WTC11 (cell line): ENCODE measurements at places on chromosomes 7 and 10.

- no peak for DNase-seq
These were observed 186.7 kb downstream of the PCLO start for GRCh38 chr7:82975811-82976468.

DNA sequence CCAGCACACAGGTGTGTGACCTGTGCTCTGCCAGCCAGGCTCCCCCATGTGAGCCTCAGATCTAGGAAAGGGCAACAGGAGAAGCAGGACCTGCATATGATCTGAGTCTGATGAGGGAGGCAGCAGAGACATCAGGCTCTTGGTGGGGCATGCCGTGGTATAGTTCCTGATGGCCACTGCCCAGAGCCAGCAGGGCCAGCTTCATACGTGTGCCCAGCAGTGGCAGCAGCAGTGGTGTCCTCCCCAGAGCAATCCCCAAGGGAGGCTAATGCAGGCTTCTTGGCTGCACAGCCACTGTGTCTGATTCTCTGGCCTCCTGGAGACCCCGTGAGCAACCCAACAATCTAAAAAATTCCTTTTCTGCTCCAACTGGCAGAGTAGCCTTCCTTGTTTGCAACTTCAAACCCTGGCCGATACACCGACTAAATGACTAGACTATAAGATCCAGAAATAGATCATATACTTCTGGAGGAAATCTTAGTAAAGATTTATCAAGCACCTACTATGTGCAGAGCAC lies 230.6 kb upstream of the ZMIZ1 start:
- DNase-seq, result no peak

- no peak for DNase-seq
These were observed 32.1 kb upstream of the ZNF735 start for GRCh38 chr7:64174941-64175340.

GRCh38 chr10:83934062-83934461 lies 205.2 kb upstream of the GHITM start:
- DNase-seq, result no peak

DNA sequence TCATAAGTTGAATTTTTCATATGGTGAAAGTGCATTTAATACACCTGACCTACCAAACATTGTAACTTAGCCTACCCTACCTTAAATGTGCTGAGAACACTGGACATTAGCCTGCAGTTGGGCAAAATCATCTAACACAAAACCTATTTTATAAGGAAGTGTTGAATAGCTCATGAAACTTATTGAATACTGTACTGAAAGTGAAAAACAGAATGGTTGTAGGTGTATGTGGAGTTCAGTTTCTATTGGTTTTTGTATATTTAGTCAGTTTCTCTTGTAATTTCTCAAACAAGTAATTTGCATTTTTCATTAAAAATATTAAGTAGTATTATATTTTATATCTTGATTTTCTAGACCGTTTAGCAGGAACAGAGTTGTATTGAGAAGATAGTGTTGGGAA lies 15.3 kb downstream of the CCDC7 start:
- no peak for DNase-seq

- DNase-seq, result no peak
These were observed 89.1 kb upstream of the LRRTM3 start for GRCh38 chr10:66836771-66837170.
